ENCODE measurements at places on chromosomes 3 and 15.

DNA sequence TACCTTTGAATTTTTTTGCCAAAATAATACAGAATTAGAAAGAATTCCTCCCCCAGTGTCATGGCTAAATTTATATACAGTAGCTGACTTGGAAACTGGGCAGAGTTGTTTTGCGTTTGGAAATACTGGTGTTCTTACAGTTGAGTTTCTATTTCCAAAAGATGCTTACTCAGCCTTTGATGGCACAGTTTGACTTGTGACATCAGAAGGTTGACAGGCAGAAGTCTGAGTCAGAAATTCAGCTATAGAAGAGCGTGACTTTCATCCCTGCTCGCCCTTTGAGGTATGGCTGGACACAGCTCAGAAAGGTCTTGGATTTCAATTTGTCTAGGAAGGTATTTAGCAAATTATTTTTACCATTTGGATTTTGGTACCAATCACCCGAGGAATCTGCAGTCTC, 175.8 kb downstream of the VGLL4 start:
- DNase-seq, result no peak

DNA sequence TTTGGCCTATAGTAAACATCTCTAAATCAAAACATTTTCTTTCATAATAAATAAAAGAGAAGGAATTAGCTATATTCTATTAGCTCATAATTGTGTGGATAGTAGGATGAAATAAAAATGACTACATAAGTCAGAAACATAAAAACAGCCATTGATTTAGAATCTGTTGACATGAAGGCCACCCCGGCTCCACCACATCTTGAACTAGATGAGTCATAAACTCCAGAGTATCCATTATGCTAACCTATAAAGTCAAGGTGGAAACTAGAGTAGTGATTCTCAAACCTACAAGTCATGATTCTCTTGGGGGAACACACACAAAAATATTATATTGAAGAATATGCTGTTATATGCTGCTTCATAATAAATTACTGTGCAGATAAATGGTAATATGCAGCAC, 831.0 kb downstream of the TUSC7 start:
- DNase-seq, result peak; percentile 26

DNA sequence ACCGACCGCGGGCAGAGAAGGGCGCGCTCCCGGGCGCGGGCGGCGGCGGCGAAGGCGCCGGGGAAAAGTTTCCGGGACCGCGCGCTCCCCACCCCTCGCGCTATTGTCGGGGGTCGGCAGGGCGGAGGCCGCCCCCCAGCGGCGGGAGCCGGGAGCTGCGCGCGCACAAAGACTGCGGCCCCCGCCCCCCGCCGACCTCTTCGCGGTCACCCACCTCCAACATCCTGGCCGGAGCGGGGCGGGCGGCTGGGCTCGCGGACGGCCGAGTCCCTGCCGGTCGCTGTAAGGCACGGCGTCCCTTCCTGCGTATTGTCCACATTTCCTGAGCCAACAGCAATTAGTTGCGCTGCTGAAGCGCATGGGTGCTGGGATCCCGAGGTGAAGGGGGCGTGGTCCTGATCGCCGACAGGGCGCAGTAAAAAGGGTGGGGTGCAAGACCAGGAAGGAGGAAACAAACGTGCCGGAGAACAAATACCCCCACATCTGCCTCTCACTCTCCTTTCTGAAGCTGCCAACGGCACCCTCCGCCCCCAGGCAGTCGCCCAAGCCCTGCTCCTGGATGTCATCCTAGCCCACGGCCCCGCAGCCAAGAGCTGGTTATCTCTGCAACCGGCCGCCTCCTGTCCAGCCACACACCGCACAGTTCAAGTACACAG, at the start of gene TMEM44:
Gene TMEM44, minus strand, starts transcription at position 71 of the 656 bp plus-strand sequence. CDS start 204 bp downstream, outside the sequence.
- peak; percentile 90 for DNase-seq

GRCh38 chr15:77816983-77817382, 184.3 kb upstream of the LINGO1 start:
- no peak for DNase-seq

GRCh38 chr3:42705962-42706585, 3.5 kb upstream of the HHATL start:
- DNase-seq, result no peak

DNA sequence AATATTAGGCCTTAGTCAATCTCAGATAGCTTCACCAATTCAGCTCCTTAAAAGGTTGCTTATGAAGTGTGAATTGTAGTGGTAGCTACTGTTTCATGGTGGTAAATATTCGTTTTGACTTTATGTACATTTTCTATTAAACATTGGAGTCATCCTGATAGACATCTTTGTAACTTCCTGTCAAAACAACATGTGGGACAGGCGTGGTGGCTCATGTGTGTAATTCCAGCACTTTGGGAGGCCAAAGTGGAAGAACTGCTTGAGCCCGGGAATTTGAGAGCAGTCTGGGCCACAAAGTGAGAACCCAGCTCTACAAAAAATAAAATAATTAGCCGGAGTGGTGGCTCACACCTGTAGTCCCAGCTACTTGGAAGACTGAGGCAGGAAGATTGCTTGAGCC, 2.0 kb upstream of the TRIM59 start:
- no peak for DNase-seq

- DNase-seq, result peak; percentile 2
These were observed 229.7 kb downstream of the ISL2 start for GRCh38 chr15:76566276-76566675.

GRCh38 chr15:32981536-32981935, 213.0 kb downstream of the FMN1 start:
- DNase-seq, result peak; percentile 66

GRCh38 chr15:32844118-32844711, 126.4 kb downstream of the GREM1 start:
- peak; percentile 63 for DNase-seq

DNA sequence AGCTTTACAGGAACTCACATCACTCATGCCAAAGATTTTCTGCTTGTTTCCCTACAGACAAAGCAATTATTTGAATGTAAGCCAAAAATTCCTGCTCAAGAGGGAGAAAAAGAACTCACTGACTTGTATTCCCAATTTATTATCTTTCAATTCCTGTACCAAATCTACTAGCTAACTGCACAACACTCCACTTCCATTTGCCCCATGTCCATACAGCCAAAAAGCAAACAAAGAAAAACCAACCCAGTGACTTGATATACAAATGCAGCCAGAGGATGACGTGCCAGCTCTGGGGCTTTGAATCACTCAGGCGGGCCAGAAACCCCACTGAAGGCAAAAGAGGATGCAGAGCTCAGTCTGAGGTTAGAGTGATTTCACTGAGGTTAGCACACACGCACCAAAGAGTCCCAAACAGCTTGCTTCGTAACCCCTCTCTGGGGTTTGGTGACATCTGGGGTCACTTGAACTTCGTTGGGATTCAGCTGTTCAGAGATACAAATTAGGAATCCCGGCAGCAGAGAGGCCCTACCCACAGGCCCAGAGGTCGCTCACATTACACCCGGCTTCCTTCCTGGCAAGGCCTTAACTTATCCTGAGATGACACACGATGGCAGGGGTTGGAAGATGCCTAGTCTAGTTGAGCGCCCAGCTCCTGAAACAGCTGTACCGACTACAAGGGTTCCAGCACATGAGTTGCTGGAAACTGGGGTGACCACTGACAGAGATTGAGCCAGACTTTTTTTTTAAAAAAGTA, 1.6 kb downstream of the RFTN1 start:
- DNase-seq, result peak; percentile 95

- DNase-seq, result no peak
These were observed 15.1 kb downstream of the CSPG4 start for GRCh38 chr15:75697523-75697922.

GRCh38 chr15:65824941-65825544, 33.0 kb upstream of the DENND4A start:
- peak; percentile 80 for DNase-seq

GRCh38 chr15:74589826-74590225, 25.8 kb upstream of the CLK3 start:
- DNase-seq, result no peak

DNA sequence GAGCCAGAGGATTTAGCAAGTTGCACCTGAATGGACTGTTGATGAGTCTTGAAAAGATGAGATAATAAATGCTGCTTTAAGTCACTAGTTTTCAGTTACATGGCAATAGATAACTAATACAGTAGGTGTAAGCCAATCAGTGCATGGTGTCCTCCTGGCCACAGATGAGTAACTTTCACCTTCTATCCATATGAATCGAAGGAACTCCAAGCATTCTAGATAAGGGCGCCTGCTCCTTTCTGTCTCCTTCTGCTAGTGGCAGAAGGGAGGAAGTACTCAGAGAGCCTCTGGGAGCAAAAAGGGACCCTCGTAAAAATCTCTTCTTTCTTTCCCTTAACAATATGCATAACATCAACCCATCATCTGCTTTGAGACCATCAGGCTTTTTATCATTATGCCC, 37.3 kb downstream of the TM6SF1 start:
- no peak for DNase-seq

GRCh38 chr15:60026555-60026954, 22.4 kb downstream of the FOXB1 start:
- DNase-seq, result peak; percentile 10

GRCh38 chr15:77609558-77609957, 23.2 kb downstream of the LINGO1 start:
- no peak for DNase-seq

- DNase-seq, result peak; percentile 83
These were observed 203.9 kb downstream of the TLE3 start for GRCh38 chr15:69893863-69894262.

- DNase-seq, result peak; percentile 72
These were observed 828 bp upstream of the ATOSA start for GRCh38 chr15:52680041-52680391.

GRCh38 chr3:15333099-15333955, 941 bp upstream of the SH3BP5 start:
- peak; percentile 21 for DNase-seq

- DNase-seq, result no peak
These were observed 12.1 kb downstream of the SEMA4B start for GRCh38 chr15:90213122-90213817.

DNA sequence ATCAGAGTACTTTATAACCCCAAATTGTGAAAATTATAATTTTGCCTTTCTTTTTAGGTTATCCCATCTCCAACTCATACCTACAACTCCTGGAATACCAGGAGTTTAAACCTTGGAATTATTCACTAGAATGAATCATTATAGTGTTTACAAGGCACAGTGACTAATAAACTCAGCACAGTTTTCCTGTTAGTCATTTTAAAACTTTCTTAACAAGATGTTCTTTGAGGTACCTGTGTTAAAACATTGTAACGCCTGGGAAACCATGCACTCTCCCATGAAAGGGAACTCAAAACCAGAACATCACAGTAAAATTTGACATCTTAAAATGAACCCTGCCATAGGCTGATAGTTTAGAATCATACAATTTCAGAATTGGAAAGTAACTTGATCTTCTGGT, 132.4 kb upstream of the OSTN start:
- peak; percentile 81 for DNase-seq

DNA sequence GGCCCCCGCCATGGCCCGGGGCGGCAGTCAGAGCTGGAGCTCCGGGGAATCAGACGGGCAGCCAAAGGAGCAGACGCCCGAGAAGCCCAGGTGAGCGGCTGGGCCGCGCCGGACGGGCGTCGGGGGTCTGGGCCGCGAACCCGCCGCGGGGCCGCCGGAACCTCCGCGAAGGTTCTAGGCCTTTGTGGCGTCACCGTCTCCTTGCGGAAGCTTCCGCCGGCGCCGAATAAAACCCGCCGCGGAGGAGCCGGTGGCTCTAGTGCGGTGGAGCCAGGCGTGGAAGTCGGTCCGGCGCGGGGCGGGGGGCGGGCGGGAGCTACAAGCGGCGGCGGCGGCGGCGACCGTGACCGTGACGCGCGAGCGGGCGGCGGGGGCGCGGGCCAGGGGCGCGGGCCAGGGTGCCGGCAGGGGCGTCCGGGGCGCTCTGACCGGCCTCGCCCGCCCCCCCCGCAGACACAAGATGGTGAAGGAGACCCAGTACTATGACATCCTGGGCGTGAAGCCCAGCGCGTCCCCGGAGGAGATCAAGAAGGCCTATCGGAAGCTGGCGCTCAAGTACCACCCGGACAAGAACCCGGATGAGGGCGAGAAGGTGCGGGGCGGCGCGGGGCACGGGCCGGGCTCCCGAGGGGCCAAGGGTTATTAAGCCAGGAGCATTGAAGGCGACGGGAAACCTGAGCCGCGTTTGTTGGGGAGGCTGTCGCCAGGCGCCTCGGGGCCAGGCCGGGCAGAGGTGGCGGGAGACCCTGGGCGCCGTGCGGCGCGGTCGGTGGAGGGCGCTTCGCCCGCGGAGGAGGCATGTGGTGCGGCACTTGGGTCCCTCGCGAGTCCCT, at the start of gene DNAJA4:
Gene DNAJA4, plus strand, starts transcription at position 259 of the 833 bp plus-strand sequence. Its CDS starts 202 bp downstream, at position 461.
- DNase-seq, result peak; percentile 59

DNA sequence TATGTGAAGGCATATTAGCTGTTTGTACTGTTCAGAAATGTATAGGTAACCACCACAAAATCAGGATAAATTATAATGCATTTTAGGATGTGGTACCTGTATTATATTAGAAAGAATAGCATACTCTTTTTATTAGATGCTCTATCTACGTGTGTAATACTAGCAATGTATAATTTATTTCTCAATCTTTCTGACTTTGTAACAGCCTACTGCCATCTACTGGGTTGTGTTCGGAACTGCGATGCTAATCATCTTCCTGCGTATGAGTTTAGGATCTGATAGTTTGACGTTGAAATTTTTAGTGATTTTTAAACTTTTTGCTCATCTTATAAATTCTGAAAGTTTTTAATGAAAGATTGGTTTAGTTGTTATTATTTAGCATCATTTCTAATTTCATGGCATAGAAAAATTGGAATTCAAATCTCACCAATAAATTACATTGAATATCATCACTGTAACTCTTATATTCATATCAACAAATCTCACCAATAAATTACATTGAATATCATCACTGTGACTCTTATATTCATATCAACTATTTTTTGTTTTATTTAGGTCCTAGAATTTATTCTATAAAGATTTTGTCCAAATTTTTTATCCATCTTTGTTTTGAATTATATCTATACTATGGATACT, 322.7 kb upstream of the ZNF717 start:
- DNase-seq, result peak; percentile 71

- peak; percentile 94 for DNase-seq
These were observed 50.2 kb downstream of the CHP1 start for GRCh38 chr15:41281236-41281635.

GRCh38 chr3:87694678-87695077, 364.1 kb downstream of the CGGBP1 start:
- DNase-seq, result no peak

- DNase-seq, result peak; percentile 97
These were observed 241.8 kb upstream of the LRTM1 start for GRCh38 chr3:55169608-55170072.

DNA sequence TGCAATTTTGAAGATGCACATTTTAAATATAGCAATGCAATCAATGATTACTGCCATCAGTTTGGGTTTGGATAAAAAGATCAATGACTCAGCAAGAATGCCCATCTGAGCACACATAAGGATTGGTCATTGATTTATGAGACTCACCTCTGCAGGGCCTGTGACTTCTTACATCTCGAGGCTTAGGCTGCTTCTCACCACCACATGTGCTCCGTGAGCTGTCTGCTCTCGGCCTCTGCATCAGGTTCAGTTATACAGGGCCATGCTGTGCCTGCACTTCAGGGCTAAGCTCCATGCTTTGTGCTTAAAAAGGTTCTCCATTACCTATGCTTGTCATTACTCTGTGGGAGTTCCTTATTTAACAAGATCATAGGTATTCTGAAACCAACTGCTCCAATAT, 887.5 kb downstream of the DIPK2A start:
- DNase-seq, result no peak
